ENCODE measurements at places on chromosomes 11 and 22.
A peak's percentile ranks its signal among the peaks of the same experiment; 100 is the strongest.

DNA sequence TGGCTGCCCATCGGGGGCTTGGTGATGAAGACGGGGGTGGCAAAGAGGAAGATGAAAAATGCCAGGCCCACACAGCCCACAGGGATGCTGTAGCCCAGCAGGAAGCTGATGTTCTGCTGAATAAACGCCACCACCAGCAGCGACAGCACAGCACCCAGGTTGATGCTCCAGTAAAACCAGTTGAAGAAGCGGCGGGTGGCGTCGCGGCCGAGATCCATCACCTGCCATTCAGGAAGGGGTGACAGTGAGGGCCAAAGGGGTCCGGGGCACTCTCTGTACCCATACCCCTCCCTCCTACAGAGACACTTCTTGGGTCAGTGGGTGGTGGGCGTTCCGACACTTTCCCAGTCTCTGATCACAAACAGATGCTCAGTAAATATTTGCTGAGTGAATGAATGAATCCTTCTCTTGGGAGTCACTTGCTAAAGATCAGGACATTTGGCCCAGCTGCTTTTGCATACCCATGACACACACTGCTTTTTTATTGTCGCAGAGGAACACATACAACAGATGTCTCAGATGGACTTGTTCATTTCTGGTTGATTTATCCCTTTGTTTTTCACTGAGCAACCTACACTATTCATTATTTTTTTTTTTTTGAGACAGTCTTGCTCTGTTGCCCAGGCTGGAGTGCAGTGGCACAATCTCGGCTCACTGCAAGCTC lies 5.2 kb downstream of the SLC15A3 start:
- H3K4me1 ChIP-seq, result peaks cover 17% of the 10 kb centered on the region
- no peak for DNase-seq
- no peak overlapping the region for H3K27ac ChIP-seq
- no peak overlapping the region for H3K4me3 ChIP-seq
- H3K27me3 ChIP-seq, result peaks cover 32% of the 10 kb centered on the region

DNA sequence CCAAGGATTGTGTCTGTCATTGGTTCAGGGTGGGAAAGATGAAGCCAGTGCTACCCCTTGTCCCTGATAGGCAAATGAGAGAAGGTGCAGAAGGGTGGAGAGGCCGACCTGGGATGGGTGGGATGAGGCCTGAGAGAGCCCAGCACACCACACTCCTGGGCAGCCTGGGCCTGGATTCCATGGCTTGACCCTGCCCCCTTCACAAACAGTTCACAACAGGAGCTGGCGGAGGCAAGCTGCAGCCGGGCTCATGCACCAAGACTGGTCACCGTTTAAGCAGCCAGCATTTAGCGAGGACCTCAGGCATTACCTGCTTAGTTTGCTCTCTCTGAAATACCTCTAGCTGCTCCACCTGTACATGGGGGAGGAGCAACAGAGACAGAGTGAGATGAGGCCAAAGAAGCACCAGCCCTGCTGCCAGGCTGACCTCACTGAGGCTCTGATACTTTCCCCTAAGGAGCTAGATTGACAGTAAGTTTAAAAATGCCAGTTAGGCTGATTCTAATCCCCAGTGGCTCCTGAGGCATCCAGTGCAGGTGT lies 13.5 kb downstream of the IL18BP start:
- H3K27me3 ChIP-seq, result no peaks in the 10 kb centered on the region
- peaks cover 65% of the 10 kb centered on the region for H3K36me3 ChIP-seq
- H3K27ac ChIP-seq, result no peak overlapping the region
- no peak overlapping the region for H3K4me3 ChIP-seq
- H3K4me1 ChIP-seq, result no peaks in the 10 kb centered on the region

DNA sequence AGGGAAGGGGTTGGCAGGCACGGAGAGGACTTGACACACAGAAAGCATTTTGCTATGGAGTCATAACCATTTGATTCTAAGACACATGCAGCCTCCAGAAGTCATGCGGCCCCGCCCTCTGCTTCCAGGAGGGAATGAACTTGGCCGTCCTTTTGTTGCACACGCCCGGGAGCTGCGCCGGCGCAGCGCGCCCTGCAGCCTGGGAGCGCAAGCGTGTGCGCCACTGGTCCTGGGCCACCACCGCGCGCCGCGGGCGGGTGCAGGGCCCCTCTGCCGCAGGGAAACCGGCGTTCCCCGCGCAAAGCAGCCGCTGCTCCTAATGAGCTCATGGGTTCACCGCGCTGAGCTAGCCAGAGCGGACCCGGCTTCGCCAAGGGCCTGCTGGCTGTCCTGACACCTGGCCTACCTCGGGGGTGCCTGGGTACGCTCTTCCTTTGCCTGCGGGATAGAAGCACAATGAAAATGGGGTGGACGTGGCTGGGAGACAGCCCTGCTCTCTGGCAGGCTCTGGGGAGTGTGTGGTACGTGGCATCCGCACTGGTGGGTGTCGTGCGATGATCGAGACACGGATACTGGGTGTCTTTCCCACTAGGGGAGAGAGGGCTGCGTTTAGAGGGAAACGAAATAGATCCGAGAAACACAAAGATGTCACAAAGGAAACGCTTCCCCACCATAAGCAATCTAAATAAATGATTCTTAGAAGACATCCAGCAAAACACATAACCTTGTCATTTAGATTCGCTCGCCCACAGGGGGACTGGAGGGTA lies 669 bp downstream of the MICAL3 start:
- no peak overlapping the region for H3K27ac ChIP-seq
- no peaks in the 10 kb centered on the region for H3K36me3 ChIP-seq
- H3K4me3 ChIP-seq, result peak overlapping the region; percentile 77

DNA sequence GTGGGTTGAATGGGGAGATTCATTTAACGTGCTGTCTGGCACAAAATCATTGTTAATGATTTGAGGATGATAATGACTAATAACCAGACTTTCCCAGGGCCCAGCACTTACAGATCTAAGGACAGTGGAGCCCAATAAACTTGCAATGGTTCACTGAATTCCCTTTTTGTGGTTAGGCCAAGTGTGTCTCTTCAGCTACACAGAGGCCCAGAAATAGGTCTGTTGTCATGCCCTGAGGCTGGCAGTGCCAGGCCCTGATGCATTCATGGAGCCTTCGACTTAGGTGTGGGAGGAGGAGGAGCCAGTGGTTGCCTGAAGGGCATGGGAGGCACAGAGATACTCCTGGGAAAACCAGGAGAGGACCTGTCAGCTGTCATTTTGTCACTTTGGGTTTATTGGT lies 56.1 kb downstream of the KIAA1671 start:
- H3K4me3 ChIP-seq, result no peak overlapping the region
- H3K27me3 ChIP-seq, result peaks cover 24% of the 10 kb centered on the region
- no peak for DNase-seq
- H3K4me1 ChIP-seq, result peaks cover 4% of the 10 kb centered on the region
- no peak overlapping the region for H3K27ac ChIP-seq

GRCh38 chr11:59552844-59553243 lies 41.5 kb downstream of the OR4D9 start:
- H3K4me3 ChIP-seq, result no peak overlapping the region
- no peak overlapping the region for H3K27ac ChIP-seq
- H3K4me1 ChIP-seq, result peaks cover 58% of the 10 kb centered on the region
- DNase-seq, result no peak
- H3K36me3 ChIP-seq, result no peaks in the 10 kb centered on the region

GRCh38 chr22:44664149-44664548 lies 37.9 kb upstream of the PRR5 start:
- H3K4me3 ChIP-seq, result no peak overlapping the region
- H3K4me1 ChIP-seq, result peaks cover 59% of the 10 kb centered on the region
- peak overlapping the region; percentile 83 for H3K27ac ChIP-seq
- H3K27me3 ChIP-seq, result peaks cover 22% of the 10 kb centered on the region
- peak; percentile 75 for DNase-seq

DNA sequence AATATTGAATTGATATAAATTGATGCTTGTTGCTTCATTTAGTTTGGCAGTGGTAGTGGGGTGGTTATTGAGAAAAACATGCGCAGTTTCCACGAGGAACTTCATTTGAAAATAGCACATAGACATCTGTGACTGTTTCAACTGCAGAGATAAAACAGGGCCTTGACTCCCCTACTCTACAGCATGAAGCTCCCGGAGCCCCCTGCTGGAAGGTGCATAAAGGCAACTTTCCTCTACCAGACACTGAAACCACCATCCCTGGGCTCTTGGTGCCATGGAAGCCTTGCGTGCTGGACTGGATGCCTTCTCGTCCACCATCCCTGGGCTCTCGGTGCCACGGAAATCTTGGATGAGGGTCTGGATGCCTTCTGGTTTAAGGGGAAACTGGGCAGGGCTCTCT lies 195.9 kb downstream of the CSNK2A3 start:
- peaks cover 24% of the 10 kb centered on the region for H3K4me1 ChIP-seq
- peaks cover 41% of the 10 kb centered on the region for H3K27me3 ChIP-seq
- peak overlapping the region; percentile 84 for H3K27ac ChIP-seq
- H3K4me3 ChIP-seq, result no peak overlapping the region
- peak; percentile 73 for DNase-seq

DNA sequence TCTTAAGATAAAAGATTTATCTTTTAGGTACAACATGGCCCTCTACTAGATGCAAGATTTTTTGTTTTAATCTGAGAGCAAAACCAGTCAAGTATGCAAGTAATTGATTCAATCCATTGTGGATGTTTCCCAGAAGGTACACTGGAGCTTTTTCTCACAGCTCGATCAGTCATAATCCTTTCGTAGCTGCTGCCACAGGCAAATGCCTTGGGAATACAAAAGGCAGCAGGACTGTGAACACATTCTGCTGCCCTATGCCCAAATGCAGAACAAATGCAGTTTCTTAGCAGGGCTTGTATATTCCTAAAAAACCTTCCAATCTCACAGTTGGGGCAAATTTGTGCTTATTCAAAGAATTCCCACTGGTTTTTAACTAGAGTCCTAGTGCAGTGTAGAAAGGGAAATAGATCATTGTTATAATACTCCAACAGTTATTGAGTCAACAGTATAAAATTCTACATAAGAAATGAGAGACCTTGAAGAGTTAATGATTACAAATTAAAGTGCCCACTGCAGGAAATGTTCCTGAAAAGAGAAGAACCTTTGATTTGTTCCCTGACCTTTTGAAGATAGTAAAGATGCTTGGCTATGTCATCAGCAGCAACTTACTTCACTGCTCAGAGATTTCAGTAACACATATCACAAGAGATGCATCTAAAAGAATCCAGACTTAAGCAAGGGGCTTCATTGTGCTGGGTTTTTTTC lies 14.1 kb downstream of the LPXN start:
- peaks cover 33% of the 10 kb centered on the region for H3K4me1 ChIP-seq
- peaks cover 42% of the 10 kb centered on the region for H3K36me3 ChIP-seq
- no peak overlapping the region for H3K27ac ChIP-seq
- no peak overlapping the region for H3K4me3 ChIP-seq
- H3K27me3 ChIP-seq, result no peaks in the 10 kb centered on the region

DNA sequence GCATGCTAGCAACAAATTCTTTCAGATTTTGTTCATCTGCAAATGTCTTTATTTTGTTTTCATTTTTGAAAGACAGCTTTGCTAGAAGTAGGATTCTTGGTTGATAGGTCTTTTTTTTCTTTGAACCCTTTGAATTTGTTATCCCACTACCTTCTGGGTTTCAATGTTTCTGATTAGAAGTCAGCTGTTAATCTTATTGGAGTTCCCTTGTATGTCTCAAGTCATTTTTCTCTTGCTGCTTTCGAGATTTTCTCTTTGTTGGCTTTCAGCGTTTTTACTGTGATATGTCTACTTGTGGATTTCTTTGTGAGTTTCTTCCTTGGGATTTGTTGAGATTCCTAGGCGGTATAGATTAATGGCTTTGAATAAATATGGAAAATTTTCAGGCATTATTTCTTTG lies 27.2 kb upstream of the MS4A8 start:
- H3K27ac ChIP-seq, result no peak overlapping the region
- no peaks in the 10 kb centered on the region for H3K36me3 ChIP-seq
- no peak for DNase-seq
- peaks cover 4% of the 10 kb centered on the region for H3K27me3 ChIP-seq
- no peaks in the 10 kb centered on the region for H3K4me1 ChIP-seq

DNA sequence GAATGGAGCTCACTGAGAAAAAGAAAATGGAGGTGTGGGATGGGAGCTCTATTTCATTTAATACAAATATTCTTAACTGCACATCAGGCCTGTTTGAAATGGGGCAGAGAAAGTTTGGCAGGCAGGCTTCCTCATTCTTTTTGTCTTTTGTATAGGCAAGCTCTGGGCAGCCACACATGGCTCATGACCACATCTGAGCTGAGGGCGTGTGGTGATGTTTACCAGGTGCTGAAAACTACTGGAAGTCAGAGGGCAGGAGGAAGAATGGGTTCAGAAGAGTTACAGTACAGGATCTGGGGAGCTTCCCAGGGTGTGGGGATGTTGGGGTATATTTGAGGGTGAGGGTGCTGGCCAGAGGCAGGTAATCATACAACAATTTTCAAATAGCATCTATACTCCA lies 66.3 kb upstream of the NAV2 start:
- no peaks in the 10 kb centered on the region for H3K36me3 ChIP-seq
- no peaks in the 10 kb centered on the region for H3K4me1 ChIP-seq
- no peak overlapping the region for H3K27ac ChIP-seq
- no peak overlapping the region for H3K4me3 ChIP-seq

DNA sequence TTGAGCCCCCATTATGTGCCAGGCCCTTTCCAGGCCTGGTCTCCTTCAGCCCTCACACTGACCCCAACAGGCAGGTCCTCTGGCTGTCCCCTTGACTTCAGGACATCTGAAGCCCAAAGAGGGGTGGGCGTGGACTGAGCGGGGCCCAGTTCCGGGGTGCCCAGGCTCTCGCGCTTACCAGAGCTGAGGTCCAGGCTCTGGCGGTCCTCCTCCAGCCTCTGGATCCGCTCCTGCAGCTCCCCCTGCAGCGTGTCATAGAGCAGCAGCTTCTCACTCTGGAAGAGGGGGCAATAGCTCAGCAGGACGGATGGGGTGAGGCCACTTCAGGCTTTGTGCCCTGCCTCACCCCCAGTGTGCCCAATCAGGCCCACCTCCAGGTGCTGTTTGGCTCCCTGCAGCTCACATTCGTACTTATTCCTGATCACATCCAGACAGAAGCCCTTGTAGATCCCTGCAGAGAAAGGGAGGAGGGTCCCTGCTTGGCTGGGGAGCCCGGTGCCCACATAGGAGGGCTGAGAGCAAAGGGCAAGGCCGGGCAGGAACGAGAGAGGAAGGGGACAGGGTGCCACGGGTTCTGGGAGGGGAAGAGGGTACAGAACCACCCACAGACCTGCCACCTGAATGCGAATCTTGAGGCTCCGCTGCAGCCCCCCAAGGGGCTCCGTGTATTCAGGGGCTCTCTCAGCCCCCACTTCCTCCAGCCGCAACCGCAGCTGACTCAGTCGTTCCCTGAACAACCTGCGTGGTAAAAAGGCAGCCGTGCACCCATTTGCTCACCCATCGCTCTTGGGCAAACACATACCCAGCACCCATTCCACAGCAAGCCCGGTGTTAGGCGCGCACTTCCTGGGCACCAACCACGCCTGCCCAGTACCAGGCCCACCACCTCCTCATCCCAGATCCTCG lies 4.1 kb downstream of the BRMS1 start:
- peak overlapping the region; percentile 37 for H3K27ac ChIP-seq
- no peak for DNase-seq
- no peak overlapping the region for H3K4me3 ChIP-seq
- H3K27me3 ChIP-seq, result peaks cover 7% of the 10 kb centered on the region

DNA sequence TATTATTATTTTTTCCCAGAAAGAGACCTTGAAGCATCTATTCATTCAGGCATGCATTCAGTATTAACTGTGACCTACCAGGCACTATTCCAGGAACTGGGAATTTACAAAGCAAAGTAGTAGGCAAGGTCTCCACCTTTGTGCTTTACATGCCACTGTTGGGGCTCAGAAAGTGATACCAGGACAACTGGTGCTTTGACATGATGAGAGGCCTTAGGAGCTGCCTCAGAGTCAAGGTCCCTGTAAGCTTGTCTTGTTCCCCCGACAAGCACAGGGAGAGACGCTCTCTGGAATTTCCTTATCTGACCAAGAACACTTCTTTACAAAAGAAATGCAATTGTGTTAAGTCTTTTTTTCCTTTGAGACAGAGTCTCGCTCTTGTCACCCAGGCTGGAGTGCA lies 2.3 kb upstream of the HMOX1 start:
- no peak for DNase-seq
- H3K27ac ChIP-seq, result no peak overlapping the region
- H3K4me3 ChIP-seq, result no peak overlapping the region
- no peaks in the 10 kb centered on the region for H3K36me3 ChIP-seq
